ENCODE measurements at places on chromosomes 1 and 21. TPM values are rescaled to one million over a fixed set of nuclear protein-coding genes. Genes with fewer than 3 reads are reported as not detected.

DNA sequence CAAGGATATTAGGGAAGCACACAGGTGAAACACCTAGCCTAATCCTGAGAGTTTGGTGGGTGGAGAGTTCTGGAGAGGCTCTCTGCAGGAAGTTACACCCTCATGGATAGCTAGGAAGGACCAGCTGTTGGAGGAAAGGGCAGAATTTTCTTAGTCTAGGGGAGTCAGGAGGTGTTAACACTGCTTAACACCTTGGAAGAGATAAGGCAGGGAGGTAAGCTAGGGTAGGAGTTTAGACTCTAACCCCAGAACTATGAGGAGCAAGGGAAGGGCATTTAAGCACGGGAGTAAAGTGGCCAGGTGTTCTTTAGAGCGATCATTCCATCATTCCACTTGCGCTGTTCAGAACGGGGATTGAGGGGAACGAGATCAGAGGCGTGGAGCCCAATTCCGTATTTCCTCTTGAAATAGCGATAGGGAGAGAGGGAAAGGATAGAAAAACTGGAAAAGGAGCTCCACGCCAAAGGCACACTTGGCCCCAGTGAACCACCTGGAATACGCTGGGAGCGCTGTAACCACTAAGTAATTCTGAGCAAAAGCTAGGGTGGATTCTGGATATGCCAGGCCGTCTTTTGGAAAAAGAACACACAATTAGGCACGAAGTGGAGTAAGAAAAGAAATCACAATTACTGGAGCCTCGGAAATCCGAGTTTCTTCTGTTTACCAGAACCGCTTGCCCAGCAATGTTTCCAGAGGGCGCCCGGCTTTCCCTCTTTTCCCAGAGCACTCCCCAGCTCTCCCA lies 1.5 kb upstream of the GPR137B start:
- no peak for DNase-seq

DNA sequence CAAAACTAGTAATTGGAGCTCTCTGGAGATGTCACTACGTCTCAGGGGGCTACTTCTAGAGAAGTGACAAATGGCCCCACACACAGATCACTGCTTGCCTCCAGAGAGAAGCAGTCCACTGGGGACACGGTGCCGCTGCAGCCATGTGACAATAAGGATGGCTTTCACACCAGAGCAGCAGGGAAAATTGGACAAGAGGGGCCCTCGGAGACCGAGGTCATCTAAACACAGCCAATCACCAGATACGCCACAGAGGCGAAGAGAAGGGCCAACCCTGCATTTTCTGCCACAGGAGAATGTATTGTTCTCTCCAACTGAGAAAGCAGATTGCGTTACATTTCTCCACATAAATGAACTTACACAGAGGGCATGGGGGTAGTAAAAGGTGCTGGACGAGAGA lies 51.2 kb upstream of the TIAM1 start:
- DNase-seq, result no peak

- no peak for DNase-seq
Measured at GRCh38 chr1:24591781-24592180, 35.9 kb downstream of the NCMAP start.

DNA sequence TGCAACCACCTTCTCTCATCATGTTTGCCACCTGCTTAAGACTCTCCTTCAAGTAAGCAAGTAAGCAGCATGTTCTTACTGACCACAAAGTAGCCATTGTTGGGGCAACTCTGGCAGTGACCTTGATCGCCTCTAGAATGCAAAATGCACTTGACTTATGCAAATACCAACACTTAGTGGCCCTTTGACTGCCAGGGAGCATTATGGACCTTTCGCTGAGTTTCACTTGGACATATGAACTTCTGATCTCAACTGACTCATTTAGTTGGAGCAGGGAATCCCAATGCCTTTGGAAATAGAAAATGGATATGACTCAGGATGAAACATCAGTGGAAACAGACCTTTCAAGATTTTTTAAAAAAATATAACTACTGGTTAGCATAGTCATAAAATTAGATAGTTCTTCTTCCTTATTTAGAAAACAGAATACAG lies 6.1 kb upstream of the PLA2G5 start:
- DNase-seq, result no peak

GRCh38 chr21:29175408-29176134 lies 45.1 kb downstream of the MAP3K7CL start:
- DNase-seq, result no peak

- no peak for DNase-seq
Measured at GRCh38 chr1:210259561-210259960, 27.0 kb downstream of the SERTAD4 start.

DNA sequence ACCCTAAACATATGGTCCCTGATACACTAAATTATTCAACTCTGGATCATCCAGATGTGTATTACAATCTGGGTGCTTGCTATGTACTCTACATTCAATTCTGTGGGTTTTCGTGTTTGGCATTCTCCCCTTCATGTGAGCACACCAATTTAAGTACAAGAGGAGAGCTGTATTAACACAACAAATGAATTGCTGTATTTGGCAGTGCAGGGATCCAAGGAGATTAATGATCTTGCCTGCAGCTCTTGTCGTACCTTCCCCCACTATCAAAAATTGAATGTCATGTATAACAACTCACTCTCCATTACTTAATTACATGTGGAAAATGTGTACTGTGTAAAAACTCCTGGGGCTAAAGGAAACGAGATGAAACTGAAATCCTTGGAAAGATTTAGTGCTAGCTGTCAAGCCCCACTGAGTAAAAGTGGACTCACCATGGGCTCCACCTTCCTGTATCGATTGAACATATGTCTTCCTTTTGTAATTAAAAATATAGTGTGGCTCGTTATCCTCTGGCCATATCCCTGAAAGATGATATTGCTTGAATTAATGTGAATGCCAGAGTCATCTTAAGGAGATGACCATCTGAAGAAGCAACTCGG lies 172.2 kb upstream of the L1TD1 start:
- no peak for DNase-seq

- DNase-seq, result no peak
Measured at GRCh38 chr1:75690547-75690946, 34.0 kb upstream of the ACADM start.

DNA sequence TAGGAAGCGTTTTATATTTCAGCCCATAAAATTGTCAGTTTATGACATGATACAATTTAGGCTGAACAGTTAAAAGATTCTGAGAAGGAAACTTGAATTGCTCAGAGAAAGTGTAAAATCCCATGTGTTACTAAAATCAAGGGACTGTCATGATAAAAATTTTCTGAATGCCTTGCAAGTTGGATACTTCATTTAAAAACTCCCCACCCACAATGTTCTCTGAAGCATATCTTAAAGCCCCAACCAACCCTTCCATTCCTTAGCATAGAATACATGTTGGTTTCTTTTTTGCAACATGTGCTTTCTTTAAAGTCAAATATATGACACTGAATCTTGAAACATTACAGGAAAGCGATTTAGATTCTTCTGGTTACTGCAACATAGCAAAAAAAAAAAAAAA lies 97.4 kb downstream of the MRPL39 start:
- no peak for DNase-seq

DNA sequence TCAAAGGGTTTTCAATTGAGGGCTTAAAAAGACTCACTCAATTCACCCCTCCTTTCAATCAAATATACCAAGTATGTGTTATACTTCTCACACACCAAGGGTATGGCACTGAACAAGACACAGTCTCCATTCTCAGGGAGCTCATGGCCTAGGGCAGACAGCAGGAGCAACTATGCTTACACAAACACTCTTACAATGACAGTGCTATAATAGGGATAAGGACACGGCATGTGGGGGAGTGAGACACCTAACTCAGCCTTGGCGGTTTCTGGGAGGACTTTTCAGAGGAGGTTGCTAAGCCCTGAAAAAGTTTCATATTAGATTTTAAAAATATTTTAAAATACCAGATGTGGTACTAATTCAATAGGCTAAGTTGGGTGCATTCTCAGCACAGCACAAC lies 22.7 kb upstream of the SYT6 start:
- DNase-seq, result no peak

DNA sequence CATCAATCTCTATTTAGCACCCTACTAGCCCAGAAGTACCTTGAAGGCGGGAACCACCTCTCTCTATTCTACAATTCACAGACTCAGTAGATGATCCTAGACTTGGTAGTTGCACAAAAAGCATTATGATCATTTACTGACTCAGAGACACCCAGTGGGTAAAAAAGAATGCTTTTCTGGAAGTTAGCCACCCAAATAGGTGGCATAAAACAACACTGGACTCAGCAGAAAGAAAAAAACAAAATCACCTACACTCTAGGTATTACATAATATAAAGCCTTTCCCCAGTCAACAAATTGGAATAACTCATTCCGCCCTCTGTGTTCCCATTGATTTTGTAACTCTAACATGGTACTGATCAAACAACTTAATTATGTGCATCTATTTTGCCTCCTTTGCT lies 126.3 kb downstream of the PTPN14 start:
- no peak for DNase-seq

DNA sequence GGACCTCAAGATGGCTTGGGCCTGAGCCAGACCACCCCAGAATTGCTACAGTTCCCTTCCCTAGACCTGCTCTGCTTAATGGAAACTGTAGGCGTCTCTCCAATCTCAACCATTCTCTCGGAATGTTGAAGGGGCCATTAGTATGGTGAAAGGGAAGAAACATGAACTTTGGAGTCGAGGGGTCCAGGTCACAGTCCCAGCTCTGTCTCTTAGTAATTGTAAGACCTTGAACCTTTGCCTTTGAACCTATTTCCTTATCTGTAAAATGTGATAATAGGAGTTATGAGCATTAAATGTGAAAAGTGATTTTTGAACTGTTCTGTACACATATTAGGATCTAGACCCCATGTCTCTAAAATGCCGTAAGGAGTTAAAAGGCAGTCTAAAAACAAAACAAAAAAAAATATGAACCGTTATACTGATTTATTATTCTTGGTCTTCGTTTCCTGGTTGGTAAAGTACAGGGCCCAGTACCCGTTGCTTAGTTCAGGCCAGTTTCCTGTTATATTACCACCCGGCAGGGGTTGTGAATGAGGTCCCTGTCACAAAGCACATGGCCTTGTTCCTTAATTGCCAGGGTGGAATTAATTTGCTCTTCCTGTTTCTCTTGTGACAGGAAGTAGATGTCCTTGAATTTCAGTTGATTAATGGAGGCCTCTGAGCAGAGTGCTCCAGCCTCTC lies 42.3 kb downstream of the TCEANC2 start:
- DNase-seq, result no peak

PAPPA2 gene
- not detected for total RNA-seq

DNA sequence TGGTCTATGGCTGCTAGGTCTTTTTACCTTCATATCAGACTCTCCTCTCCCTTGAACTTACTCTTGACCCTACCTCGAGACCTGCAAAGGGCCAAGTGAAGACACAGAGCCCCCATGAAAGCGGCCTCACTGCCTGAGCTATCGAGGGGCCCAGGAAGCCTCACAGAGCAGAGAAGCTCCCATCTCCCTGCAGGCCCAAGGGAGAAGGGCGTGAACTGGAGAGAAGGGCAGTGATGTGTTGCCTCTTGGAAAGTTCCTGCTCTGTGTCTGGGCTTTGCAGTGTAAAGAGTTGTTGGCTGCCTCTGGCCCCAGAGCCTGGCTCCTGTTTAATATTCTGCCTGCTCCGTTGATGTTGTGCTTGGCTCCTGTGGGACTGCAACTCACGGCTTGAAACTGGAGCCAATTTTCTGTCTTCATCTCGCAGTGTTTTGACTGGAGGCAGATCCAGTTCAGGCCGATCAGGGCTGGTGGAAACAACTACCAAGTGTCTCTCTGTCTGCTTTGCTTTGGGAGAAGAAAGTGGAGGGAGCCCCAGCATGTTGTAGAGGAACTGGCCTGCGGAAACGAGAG lies 4.3 kb downstream of the SERTAD4 start:
- peak; percentile 66 for DNase-seq

GRCh38 chr1:21899267-21899810 lies 37.8 kb downstream of the HSPG2 start:
- no peak for DNase-seq

Data from ovary (tissue), 10 donors.